ENCODE measurements at places on chromosomes 4 and X. TPM values are rescaled to one million over a fixed set of nuclear protein-coding genes. Genes with fewer than 3 reads are reported as not detected.

MAGED4 gene
- 2.8 TPM for total RNA-seq

NMU gene
- total RNA-seq: 4.2 TPM

CSAG3 gene
- 2.3 TPM for total RNA-seq

SPOCK3 gene
- total RNA-seq: 0.07 TPM

IL1RAPL2 gene
- not detected for total RNA-seq

HPRT1 gene
- total RNA-seq: 18.1 TPM

CRMP1 gene
- total RNA-seq: not detected

HTN3 gene
- total RNA-seq: 0.80 TPM

MAGEB17 gene
- total RNA-seq: not detected

PRR32 gene
- not detected for total RNA-seq

CXorf65 gene
- not detected for total RNA-seq

CPZ gene
- not detected for total RNA-seq

HEPH gene
- total RNA-seq: 2.7 TPM

TSR2 gene
- 29.3 TPM for total RNA-seq

ANOS1 gene
- 14.6 TPM for total RNA-seq

TLR6 gene
- total RNA-seq: 1.6 TPM

CWH43 gene
- not detected for total RNA-seq

KLF8 gene
- total RNA-seq: not detected

LRP2BP gene
- total RNA-seq: 0.13 TPM

PDCL2 gene
- total RNA-seq: not detected

DUSP21 gene
- not detected for total RNA-seq

TECRL gene
- not detected for total RNA-seq

ZNF718 gene
- total RNA-seq: 1.5 TPM

WDR13 gene
- 74.0 TPM for total RNA-seq

SPANXA1 gene
- total RNA-seq: 0.23 TPM

PRR27 gene
- not detected for total RNA-seq

SOX3 gene
- total RNA-seq: not detected

NDNF gene
- 0.90 TPM for total RNA-seq

VSIG1 gene
- not detected for total RNA-seq

SOWAHD gene
- 0.05 TPM for total RNA-seq

IDH3G gene
- total RNA-seq: 65.2 TPM

PLAC1 gene
- 2.1 TPM for total RNA-seq

TMEM255A gene
- total RNA-seq: not detected

CABS1 gene
- total RNA-seq: not detected
